ENCODE measurements at places on chromosomes 2 and 18. TPM values are rescaled to one million over a fixed set of nuclear protein-coding genes. Genes with fewer than 3 reads are reported as not detected.

TXNL1 gene
- polyA plus RNA-seq = 106 TPM

OTOS gene
- polyA plus RNA-seq = not detected

EHD3 gene
- polyA plus RNA-seq = 4.8 TPM

RAD51AP2 gene
- 0.07 TPM for polyA plus RNA-seq

ASXL3 gene
- 4.4 TPM for polyA plus RNA-seq

CBLN2 gene
- polyA plus RNA-seq = 0.18 TPM

FBXO48 gene
- 1.2 TPM for polyA plus RNA-seq

GPN1 gene
- 38.5 TPM for polyA plus RNA-seq

ITPRID2 gene
- 74.7 TPM for polyA plus RNA-seq

ADCYAP1 gene
- 0.47 TPM for polyA plus RNA-seq

FLACC1 gene
- 1.9 TPM for polyA plus RNA-seq

ICOS gene
- polyA plus RNA-seq = not detected

RND3 gene
- polyA plus RNA-seq = 76.1 TPM

NPHP1 gene
- polyA plus RNA-seq = 6.8 TPM

CPLX4 gene
- not detected for polyA plus RNA-seq

DSG4 gene
- not detected for polyA plus RNA-seq

OR6B2 gene
- polyA plus RNA-seq = not detected

SERPINB5 gene
- not detected for polyA plus RNA-seq

ZC3H8 gene
- polyA plus RNA-seq = 13.1 TPM

SCG2 gene
- 0.09 TPM for polyA plus RNA-seq

SDC1 gene
- 11.5 TPM for polyA plus RNA-seq

SERPINB4 gene
- not detected for polyA plus RNA-seq

IL1F10 gene
- polyA plus RNA-seq = not detected

SLC39A10 gene
- 18.2 TPM for polyA plus RNA-seq

IL18R1 gene
- 2.0 TPM for polyA plus RNA-seq

SP5 gene
- 5.5 TPM for polyA plus RNA-seq

PLEK gene
- polyA plus RNA-seq = 5.3 TPM

UGT1A10 gene
- not detected for polyA plus RNA-seq

CHPF gene
- polyA plus RNA-seq = 38.7 TPM

PKDCC gene
- 97.9 TPM for polyA plus RNA-seq

LCT gene
- 0.03 TPM for polyA plus RNA-seq

DQX1 gene
- polyA plus RNA-seq = 0.13 TPM

UGT1A8 gene
- not detected for polyA plus RNA-seq

GLI2 gene
- 8.9 TPM for polyA plus RNA-seq

SP140L gene
- 4.4 TPM for polyA plus RNA-seq
